ENCODE measurements at places on chromosomes 5 and 9. TPM values are rescaled to one million over a fixed set of nuclear protein-coding genes. Genes with fewer than 3 reads are reported as not detected.

CCL21 gene
- not detected for total RNA-seq

NEUROG1 gene
- not detected for total RNA-seq

OLFM1 gene
- 0.17 TPM for total RNA-seq

ZNF169 gene
- 3.7 TPM for total RNA-seq

ELOVL7 gene
- 39.2 TPM for total RNA-seq

NUTM2G gene
- total RNA-seq = not detected

LCN1 gene
- not detected for total RNA-seq

PLPPR1 gene
- total RNA-seq = not detected

NMRK1 gene
- 13.7 TPM for total RNA-seq

SOWAHA gene
- not detected for total RNA-seq

ELP1 gene
- 27.1 TPM for total RNA-seq

PCDHA12 gene
- 0.45 TPM for total RNA-seq

TEX53 gene
- not detected for total RNA-seq

FBN2 gene
- total RNA-seq = 68.1 TPM

CBY3 gene
- 0.33 TPM for total RNA-seq

GABRA1 gene
- total RNA-seq = not detected

ENHO gene
- total RNA-seq = not detected

TAL2 gene
- not detected for total RNA-seq

ARHGEF39 gene
- total RNA-seq = 0.33 TPM

NOXA1 gene
- total RNA-seq = 2.0 TPM
